ENCODE measurements at places on chromosomes 13 and 19.

GRCh38 chr13:51249770-51250741 is 27.9 kb downstream of the FAM124A start:
- no peak for DNase-seq

GRCh38 chr13:96993634-96994016 is 651 bp downstream of the OXGR1 start:
- DNase-seq: peak; percentile 17

- no peak for DNase-seq
Measured at GRCh38 chr13:39760521-39760920, 105.1 kb downstream of the COG6 start.

DNA sequence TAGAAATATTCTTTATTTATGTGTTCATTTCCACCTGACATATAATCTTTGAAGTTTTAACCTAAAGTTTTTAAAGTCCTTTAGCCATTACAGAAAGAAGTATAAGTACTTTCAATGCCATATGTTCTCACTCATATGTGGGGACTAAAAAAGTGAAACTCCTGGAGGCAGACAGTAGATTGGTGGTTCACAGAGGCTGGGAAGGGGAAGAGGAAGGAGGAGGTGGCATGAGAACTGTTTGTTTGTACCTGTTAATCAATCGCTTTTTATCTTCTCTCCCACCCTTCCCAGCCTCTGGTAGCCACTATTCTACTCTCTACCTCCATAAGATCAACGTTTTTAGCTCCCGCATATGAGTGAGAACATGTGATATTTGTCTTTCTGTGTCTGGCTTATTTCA is 131.1 kb downstream of the MYO16 start:
- DNase-seq: no peak

DNA sequence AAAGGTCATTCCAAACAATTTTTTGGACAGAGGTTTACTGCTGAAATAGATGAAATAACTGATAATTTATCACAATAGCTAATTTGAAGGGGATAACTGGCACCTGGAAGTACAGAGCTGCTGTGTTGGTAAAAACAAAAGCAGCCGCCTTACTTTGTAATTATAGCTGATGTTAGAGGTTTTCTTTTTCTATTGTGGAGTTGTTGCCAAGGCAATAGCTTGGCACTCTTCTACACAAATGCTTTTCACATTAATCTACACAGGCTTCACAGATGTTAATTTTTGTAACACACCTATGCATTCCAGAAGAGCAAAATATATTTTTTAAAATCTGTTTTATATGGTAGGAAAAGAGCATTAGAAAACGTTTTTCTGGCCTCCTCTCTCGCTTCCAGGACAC is 56.9 kb downstream of the LACC1 start:
- peak; percentile 42 for DNase-seq

GRCh38 chr19:11242864-11243797 is 3.7 kb downstream of the ANGPTL8 start:
- peak; percentile 89 for DNase-seq

GRCh38 chr19:12763100-12763499 is 11.5 kb downstream of the BEST2 start:
- DNase-seq: no peak

GRCh38 chr19:28294395-28294794 is 918.6 kb downstream of the UQCRFS1 start:
- peak; percentile 63 for DNase-seq

DNA sequence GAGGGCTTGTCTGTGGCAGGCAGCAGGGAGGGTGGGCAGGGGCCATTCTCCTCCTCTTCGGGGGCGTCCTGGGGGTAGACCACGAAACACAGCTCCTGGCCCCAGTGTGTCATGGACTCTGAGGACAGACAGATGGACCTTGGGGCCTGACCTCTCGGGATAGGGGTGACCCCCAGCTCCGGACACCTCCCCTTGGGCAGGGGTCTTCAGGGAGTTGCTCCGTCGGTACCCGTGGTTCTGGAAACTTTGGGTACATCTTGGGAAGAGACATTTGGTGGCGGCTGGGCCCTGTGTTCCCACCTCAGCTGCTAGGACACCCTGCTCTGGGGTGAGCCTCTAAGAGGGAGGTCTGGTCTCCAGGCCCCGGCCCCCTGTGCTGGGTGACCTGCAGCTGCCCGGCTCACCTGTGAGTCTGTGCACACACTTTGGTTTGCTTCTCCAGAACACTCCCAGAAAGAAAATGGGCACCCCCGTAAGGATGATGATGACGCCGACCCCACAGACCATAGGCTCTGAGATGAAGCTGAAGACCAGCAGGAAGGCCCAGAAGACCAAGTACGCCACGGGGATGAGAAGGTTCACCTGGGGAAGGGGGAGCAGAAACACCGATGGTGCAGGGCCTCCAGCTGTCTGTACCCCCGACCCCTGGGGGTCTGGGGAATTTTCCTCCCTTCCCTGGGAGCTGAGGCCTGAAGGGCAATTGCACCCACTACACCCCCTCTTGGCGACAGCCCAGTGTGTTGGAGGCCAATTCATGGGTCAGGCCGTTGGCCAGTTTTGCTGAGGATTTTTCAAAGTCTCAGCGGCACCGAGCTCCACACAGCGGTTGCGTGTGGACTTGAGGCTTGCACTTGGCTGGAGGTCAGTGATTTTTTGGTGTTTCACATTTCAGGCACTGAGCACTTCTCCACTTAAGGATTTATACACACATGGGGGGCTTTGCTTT is 15.0 kb downstream of the LRP3 start:
- DNase-seq: no peak

GRCh38 chr13:76293346-76293745 is 592.9 kb downstream of the KCTD12 start:
- DNase-seq: peak; percentile 50

- peak; percentile 9 for DNase-seq
Measured at GRCh38 chr13:45521297-45521696, 56.6 kb downstream of the COG3 start.

DNA sequence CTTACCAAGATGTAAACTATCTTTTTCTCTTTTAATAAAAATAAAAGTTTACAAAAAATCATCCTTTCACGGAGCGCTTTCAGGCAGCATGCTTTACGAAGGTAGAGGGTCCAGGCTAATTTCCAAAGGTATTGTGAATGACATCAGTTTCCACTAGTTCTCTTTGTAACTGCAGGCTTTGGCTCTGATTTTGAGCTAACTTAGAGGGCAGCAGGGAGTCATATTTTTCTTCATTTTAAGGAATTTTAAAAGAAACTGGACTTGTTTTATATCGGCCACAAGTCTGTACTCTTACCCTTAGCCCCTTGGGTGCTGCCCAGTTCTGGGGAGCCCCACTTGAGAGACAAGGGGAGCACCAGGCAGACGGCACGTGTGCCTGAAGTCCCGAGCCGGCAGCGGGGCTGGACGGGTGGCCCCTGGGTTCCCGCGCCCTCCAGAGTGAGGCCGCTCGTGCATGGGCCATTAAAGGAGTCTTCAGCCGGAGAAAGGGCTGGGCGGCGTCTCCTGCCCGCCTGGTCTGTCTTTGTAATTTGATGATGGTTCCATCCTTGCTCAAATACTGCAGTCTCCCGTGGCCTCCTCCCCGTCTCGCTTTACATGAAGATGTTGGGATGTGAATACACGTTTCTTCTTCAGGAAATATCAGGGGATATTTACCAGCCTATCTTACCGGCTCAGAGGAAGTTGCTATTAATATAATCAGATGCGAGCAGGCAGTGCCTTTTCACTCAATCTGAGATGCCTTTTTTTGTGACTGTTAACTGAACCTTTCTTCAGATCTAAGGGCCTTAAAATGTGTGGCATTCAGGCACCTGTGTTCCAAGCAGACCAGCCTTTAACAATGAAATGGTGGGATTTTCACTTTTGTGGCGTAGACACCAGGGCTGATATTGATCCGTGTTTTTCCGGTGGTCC is 67.4 kb downstream of the GGACT start:
- peak; percentile 37 for DNase-seq

GRCh38 chr13:58574791-58575190 is 943.2 kb downstream of the PCDH17 start:
- DNase-seq: no peak

GRCh38 chr19:19774354-19775033 is 41.6 kb upstream of the ZNF14 start:
- no peak for DNase-seq

GRCh38 chr19:14165990-14166830 is 29.8 kb upstream of the ASF1B start:
- no peak for DNase-seq

DNA sequence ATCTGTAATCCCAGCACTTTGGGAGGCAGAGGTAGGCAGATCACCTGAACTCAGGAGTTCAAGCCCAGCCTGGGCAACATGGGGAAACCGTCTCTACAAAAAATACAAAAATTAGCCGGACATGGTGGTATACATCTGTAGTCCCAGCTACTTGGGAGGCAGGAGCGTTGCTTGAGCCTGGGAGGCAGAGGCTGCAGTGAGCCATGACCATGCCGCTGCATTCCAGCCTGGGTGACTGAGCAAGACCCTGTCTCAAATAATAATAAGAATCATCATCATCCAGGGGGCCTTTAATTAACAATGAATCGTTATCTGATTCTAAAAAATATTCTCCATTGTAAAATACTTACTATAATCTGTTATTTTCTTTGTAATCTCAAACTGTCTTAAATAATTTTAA is 283.4 kb downstream of the DACH1 start:
- DNase-seq: no peak

DNA sequence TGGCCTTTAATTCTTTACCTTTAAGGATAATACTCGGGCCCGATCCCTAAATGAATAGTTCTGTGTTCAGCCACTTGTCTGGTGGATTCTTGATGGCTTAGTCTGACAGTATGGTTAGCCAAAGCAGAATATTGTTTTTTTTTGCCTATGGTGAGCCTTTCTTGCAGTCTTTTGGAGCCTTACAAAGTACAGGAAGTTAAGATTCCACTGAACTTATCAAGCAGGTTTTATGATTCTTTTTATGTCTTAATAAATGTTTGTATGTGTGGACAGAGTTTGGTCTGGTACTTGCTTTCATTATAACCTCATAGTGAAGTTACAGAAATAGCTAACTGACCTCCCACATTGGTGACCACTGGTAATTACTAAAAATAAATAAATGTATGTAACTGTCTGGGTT is 17.1 kb downstream of the PCCA start:
- DNase-seq: peak; percentile 46

- DNase-seq: no peak
Measured at GRCh38 chr19:5697890-5698634, 8.0 kb downstream of the RPL36 start.

DNA sequence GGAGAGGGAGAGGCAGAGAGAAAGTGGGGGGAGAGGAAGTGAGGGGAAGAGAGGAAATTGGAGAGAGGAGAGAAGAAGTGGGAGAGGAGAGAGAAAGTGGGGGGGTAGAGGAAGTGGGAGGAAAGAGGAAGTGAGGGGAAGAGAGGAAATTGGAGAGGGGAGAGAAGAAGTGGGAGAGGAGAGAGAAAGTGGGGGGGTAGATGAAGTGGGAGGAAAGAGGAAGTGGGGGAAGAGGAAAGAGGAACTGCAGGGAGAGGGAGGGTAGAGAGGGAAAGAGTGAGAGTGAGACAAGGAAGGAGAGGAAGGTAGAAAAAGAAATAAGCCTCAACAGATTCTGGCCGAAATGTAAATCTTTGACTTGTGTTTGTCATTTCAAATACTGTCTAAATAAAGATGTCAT is 146.6 kb downstream of the KLF12 start:
- DNase-seq: no peak

DNA sequence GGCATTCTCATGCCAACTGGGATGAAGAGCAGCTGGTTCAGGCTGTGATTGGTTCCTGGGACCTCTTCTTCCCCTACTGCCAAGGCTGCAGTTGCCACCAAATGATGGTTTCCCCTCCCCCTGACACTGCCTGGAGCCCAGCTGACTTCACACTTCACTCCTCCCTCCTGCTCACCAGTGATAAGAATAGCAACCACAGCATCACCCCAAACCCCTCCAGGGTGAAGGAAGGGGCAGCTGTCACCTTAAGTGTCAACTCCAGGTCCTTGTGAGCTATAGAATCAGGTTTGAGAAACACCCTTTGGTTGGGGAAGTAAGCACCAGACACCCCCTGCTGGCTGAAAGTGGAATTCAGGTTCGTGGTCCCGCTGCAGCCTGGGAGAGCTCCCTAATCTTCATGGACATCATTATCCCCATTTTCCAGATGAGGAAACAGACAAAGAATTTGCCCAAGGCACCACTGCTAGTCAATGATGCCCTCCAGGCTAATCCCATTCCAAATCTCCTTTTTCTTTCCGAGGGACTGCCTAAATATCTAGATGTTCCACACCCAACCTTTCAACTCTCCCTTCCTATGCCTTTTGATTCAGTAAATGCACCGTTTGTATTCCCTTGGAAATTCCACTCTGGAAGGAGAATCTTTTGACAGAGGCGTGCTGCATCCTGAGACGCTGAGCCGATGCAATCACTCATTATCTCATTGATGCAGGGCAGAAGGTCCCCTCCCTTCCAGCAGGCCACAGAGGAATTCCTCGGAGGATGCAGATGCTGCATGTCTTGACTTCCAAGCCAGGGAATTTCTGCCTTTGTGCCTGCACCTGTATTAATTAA is 50.6 kb upstream of the UQCRFS1 start:
- peak; percentile 56 for DNase-seq

DNA sequence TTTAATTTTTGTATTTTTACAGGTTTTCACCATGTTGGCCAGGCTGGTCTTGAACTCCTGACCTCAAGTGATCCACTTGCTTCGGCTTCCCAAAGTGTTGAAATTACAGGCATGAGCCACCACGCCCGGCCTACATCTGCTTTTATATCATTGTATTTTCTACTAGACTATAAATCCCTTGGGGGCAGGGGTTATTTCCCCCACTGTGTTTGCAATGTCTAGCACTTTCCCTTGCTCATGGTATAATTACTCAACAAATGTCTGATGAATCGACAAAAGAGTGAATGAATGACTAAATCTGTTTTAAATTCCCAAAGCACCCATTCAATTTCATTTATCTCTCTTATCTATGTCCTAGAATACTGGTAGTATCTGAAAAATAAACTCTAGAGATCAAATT is 244.5 kb upstream of the CSNK1A1L start:
- DNase-seq: no peak

DNA sequence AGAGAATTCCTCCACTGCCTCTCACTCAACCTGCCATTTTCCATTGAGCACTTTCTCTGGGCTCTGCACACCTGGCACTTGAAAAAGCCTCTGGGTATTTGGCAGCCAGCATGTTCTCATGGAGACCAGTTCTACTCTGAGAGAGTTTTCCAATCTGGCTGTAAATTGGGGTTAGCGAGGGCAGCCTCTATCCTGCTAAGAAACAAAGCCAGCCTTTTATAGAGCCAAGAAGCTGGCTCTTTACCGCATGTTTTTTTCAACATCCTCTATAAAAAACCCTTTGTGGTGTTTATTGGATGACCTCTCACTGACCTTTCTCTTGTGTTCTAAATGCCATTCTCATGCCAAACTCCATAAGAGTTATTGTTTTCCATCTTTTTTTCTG is 52.6 kb upstream of the RCBTB2 start:
- peak; percentile 85 for DNase-seq

GRCh38 chr19:16164222-16164890 is 9.0 kb downstream of the CIB3 start:
- no peak for DNase-seq

DNA sequence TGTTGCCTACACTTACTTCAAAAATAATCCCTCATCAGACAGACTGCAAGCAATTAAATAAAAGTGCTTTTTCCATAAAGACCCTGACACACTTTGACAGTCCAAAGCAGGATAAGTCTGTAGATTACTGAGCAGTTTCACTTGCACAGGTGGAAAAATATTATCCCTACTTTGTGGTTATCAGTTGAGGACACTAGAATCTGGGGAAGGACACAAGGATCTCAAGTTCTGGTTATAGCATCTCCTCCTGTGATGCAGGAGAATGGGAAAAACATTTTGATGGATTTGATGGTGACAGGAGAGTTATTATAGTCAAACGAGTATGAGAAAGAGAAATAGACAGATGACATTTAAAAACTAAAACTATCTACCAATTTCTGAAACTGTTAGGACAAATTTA is 122.9 kb upstream of the PCDH9 start:
- DNase-seq: no peak

GRCh38 chr19:17739121-17739875 is 12.0 kb upstream of the FCHO1 start:
- DNase-seq: no peak

Measured in astrocyte of the hippocampus (primary cell).